ENCODE measurements at places on chromosomes 7 and 10.

DNA sequence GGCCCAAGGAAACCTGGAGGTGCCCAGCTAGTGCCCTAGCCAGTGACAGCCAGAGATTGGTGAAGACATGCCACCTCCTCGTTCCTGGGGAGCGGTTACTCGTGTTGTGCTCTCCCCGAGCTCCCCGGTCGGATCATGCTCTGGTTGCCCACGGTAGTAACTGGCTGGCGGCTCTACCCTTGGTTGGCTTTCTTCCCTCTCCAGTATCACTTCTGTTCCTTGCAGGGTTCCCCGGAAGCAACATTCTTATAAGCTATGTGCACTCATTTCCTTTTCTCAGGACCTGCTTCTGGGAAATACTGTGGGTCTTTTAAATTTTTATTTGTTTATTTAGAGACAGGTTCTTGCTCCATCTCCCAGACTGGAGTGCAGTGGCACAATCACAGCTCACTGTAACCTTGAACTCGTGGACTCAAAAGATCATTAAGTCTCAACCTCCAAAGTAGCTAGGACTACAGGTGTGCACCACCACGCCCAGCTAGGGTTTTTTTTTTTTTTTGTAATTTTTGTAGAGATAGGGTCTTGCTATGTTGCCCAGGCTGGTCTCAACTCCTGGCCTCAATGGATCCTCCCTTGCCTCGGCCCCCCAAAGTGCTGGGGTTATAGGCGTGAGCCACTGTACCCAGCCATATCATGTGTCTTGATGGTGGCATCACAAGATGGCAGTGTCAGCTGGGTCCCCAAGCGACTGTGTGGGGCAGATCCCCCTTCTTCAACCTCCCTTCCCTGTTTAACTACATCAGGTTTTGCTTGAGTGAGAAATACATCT is 6.9 kb upstream of the CALHM1 start:
- no peak for DNase-seq

DNA sequence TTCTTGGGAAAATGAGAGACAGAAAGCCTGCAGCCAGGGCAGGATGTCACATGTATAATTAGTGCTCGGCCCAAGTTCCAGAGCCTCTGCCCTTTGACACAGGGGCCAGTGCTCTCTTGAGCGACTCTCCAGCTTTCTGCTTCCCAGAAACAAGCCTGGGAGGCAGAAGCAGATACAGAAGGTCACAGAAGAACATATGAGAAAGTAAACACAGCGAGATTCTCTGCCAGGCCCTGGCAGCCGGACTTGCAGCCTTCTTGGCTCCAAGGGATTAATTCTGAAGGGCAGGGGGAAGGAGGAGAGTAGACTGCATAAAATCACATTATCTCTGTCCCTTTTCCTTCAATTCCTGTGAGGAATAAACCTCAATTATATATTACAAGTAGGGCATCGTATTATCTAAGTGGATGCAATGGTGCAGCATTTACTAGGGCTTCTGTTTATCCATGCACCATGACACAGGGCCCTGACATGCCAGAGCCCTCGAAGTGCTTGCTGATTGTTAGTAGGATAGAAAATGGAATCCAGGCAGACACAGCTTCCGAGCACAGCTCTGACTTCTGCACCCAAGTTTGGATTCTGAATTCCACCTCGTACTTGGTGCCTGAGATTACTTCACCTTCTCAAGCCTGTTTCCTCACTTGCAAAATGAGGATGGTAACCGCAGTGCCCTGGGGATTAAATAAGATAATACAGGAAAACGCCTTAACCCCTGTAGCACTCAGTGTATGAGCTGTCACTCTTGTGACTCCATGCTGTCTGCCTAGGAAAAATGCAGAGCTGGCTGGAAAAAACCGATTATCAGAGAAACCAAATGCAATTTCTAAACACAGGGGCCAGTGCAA is 536.5 kb downstream of the TNS3 start:
- peak; percentile 60 for DNase-seq

DNA sequence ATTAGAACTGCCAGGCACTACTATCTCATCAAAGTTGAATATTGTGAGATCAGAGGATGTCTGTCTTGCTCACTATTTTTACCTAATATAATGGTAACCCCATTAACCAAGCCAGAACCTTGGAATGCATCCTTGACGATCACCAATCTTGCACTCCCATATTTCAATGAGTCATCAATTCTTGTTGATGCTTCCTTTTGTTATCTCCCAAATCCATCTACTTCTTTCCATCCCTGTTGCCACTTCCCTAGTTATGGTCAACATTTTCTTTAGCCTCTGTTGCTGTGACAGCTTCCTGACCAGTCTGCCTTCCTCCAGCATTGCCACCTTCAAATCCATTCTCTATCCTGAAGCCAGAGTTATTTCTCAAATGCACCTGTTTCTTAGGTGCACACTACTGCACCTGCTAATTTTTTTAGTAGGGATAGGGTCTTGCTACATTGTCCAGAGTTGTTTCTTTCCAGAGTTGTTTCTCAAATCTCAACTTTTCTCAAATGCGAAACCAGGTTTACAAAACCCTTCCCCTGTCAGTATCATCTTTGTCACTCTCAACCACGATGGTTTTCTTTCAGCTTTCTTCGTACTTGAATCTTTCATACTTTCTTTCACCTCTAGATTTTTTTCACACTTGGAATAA is 15.7 kb downstream of the ITGA8 start:
- DNase-seq = no peak

GRCh38 chr7:106365252-106366005 is 80.6 kb upstream of the NAMPT start:
- DNase-seq = no peak

- DNase-seq = no peak
Observed at GRCh38 chr7:10874666-10875065, 99.0 kb upstream of the PHF14 start.

DNA sequence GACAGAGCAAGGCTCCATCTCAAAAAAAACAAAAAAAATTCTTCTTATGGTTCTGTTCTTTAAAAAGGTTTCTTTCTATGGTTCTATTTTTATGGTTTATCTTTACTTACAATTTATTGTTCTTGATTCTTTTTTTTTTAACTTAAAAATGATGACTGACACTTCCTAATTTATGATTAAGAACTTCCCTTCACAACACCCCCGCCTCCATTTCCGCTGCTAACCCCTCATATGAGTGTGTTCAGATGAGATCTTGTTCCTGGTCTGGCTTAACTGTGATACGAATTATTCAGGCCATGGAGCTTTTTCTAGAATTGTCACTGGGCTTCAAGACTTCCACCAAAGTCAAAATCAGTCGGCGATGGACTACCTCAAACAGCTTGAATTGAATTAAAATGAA is 33.9 kb downstream of the PTER start:
- DNase-seq = no peak

DNA sequence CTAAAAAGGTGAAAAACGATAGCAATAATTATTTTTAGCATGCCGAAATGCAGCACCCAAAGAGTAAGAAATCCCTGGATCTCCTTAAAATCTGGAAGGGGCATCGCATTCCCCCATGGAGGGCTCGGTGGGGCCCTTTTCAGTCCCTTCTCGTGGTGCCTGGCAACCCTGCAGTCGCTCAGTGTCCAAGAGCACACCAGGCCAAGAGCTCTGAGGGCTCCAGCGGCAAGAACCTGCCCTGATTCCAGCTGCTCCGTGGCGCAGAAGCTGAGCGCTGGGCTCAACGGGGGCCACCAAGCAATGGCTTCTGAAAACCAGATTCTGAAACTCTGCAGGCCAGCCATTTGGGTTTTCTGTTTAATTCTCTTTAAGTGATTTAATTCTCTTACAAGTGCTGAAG is 131.2 kb downstream of the PRKAG2 start:
- no peak for DNase-seq

DNA sequence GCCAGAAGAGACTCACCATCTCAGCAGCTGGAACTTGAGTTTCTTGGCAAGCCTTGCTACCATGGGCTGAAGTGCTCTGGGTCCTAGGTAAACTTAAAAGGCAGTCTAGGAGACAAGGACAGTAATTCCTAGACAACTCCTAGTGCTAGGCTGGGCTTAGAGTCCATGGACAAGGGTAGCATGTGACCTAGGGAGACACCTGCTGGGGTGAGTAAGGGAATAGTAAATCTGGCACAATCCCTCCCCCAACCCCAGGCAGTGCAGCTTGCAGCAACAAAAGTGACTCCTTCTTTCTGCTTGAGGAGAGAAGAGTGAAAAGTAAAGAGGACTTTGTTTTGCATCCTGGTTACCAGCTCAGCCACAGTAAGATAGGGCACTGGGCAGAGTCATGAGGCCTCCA is 316.5 kb upstream of the IMMP2L start:
- no peak for DNase-seq

DNA sequence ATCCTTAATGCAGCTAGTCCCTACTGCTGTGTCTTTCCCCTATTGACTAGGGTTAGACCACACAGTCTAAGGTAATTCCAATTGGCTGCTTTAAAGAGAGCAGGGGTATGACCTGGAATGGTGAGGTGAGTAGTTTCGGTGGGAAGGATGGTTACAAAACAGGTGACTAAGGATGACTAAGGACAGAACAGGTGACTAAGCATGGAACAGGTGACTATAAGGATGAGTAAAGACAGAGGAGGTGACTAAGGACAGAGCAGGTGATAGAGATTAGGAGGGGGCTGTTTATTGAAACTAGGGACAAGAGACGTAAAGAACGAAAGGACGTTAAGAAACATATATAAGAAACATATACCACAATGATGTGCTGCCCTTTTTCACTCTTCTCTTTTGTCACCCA is 145.1 kb upstream of the TMEM106B start:
- DNase-seq = no peak

- DNase-seq = no peak
Observed at GRCh38 chr10:11276449-11276990, 258.8 kb downstream of the CELF2 start.

GRCh38 chr10:62772186-62772974 is 32.1 kb upstream of the ADO start:
- no peak for DNase-seq

DNA sequence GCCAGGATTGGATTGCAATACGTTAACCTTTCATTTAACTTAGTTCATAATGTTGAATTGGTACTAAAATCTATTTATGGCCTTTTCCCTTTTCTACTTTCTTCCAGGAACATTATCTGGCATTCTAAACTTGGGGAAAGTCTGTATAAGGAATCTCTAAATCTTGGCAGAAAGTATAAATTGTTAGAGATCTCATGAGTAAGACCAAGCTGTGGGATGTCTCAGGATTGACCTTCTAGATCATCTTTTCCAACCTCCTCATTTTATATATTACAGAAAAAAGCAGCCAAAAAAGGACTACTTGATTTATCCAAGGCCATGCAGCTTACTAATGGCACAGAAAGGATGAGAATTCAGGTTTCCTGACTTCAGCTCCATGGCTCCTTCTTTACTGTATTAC is 598.3 kb downstream of the INHBA start:
- DNase-seq = no peak
